ENCODE measurements at places on chromosomes 5 and 9. TPM values are rescaled to one million over a fixed set of nuclear protein-coding genes. Genes with fewer than 3 reads are reported as not detected.

CFAP157 gene
- total RNA-seq: not detected

FRRS1L gene
- not detected for total RNA-seq

FAM81B gene
- total RNA-seq: not detected

BRIX1 gene
- total RNA-seq: 42.0 TPM

SPINK5 gene
- total RNA-seq: 14.1 TPM

COL5A1 gene
- 0.72 TPM for total RNA-seq

PRUNE2 gene
- total RNA-seq: under 0.01 TPM

DNAJC25 gene
- total RNA-seq: 6.4 TPM

MED7 gene
- total RNA-seq: 6.0 TPM

FOXD1 gene
- total RNA-seq: 4.1 TPM

LCNL1 gene
- not detected for total RNA-seq

ADAMTSL2 gene
- under 0.01 TPM for total RNA-seq

PPP3R2 gene
- total RNA-seq: not detected

ST6GALNAC4 gene
- total RNA-seq: 37.7 TPM

CACNA1B gene
- not detected for total RNA-seq

DBH gene
- total RNA-seq: not detected

MYOZ3 gene
- under 0.01 TPM for total RNA-seq

RNF180 gene
- total RNA-seq: 5.3 TPM

POU5F2 gene
- 0.43 TPM for total RNA-seq

FLT4 gene
- total RNA-seq: 0.96 TPM

All from tracheal epithelial cell (primary cell).